ENCODE measurements at places on chromosomes 4 and X.

DNA sequence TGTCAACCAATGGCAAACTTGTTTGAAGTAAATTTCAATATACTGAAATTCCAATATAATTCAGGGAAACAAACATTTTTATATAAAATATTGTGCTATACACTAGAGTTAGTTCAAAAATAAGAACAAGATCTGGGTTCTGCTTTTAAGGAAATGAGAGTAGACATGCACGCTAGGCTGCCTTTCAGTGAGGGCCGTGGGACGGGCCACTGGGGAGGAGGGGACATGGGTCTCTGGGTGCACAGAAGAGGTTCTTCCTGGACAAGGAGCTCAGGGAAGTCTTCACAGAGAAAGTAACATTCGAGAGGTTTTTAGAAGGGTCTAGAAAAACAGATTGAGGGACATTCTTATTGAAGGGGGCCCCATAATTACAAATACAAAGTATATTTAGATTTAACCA, 64.4 kb downstream of the SHROOM3 start:
- no peak overlapping the region for H3K27ac ChIP-seq
- H3K27me3 ChIP-seq = no peaks in the 10 kb centered on the region
- H3K4me3 ChIP-seq = no peak overlapping the region
- DNase-seq = no peak

DNA sequence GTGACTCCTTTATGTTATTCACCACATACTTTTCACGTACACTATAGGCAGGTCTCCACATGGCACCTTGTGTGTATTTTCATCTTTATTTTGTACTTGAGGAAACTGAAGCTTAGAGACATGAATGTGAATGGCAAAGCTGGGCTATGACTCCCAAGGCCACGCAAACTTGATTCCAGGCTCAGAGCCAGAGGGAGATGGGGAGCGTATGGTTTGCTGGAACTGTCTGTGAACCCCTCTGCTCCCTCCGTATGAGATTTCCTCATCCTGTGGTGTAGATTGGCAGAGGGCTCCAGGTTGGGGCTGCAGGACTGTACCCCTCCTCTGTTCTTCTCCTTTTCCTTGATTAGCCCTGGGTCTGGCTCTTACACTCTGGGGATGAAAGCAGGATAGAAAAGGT, 16.1 kb upstream of the STARD8 start:
- H3K27me3 ChIP-seq = no peaks in the 10 kb centered on the region
- no peak for DNase-seq
- no peaks in the 10 kb centered on the region for H3K36me3 ChIP-seq

- H3K27ac ChIP-seq = no peak overlapping the region
- no peak overlapping the region for H3K4me3 ChIP-seq
- no peaks in the 10 kb centered on the region for H3K27me3 ChIP-seq
- H3K36me3 ChIP-seq = no peaks in the 10 kb centered on the region
Measured at GRCh38 chr4:173365359-173365996, 5.3 kb upstream of the SAP30 start.

DNA sequence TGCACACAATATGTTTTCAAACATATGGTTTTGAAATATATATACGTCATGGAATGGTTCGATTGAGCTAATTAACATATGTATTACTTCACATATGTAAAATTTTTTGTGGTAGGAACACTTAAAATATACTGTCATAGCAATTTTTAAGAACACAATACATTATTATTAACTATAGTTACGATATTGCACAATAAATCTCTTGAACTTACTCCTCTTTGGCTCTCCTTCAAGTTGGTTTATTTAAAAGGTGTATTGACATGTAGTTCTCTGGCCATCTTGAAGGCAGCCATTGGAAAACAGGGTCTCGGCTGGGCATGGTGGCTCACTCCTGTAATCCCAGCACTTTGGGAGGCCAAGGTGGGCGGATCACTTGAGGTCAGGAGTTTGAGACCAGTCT, 53.8 kb downstream of the CASP3 start:
- no peaks in the 10 kb centered on the region for H3K36me3 ChIP-seq
- no peak overlapping the region for H3K4me3 ChIP-seq
- no peak for DNase-seq
- H3K27me3 ChIP-seq = no peaks in the 10 kb centered on the region
- no peaks in the 10 kb centered on the region for H3K4me1 ChIP-seq

DNA sequence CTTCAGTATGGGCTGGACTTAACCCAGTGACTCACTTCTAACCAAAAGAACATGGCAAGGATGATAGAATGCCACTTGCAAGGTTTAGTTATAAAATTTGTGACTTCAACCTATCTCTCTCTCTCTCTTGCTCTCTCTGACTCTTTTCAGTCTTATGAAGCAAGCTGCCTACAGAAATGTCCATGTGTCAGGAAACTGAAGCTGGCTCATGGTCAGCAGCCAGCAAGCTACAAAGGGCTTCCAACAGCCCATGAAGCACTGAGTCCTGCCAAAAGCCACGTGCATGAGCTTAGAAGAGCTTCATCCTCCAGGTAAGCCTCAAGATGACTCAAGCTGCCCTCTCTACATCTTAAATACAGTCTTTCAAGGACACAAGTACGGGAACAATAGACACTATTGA, 100.3 kb downstream of the HS3ST1 start:
- H3K27me3 ChIP-seq = no peaks in the 10 kb centered on the region
- no peak for DNase-seq
- H3K36me3 ChIP-seq = no peaks in the 10 kb centered on the region
- no peaks in the 10 kb centered on the region for H3K4me1 ChIP-seq
- H3K4me3 ChIP-seq = no peak overlapping the region

DNA sequence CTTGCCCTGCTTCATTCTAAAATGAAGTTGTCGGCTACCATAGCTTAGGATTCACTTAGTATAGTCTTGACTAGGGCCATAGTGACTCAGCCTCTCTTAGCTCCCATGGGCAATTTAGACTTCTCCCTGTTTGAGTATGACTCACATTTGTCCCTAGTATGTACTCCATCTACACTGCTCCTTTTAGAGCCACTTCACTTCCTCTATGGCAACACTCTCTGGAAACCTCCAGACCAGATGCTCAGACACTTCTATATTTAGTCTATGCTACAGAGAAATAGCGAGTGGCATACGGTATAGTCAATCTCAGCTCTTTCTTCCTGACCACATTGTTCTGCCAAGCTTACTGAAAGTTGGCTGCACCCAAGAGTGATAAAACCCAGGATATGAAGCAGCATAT, 11.2 kb downstream of the MEPE start:
- no peaks in the 10 kb centered on the region for H3K36me3 ChIP-seq
- H3K4me1 ChIP-seq = 0 out of 2 replicates have a peak, but pooled peaks cover 2% of the 10 kb centered on the region
- no peak for DNase-seq

- H3K27ac ChIP-seq = no peak overlapping the region
- no peak overlapping the region for H3K4me3 ChIP-seq
- no peak for DNase-seq
- no peaks in the 10 kb centered on the region for H3K4me1 ChIP-seq
Measured at GRCh38 chr4:141391293-141391692, 170.6 kb downstream of the ZNF330 start.
